ENCODE measurements at places on chromosomes 2 and 18.

DNA sequence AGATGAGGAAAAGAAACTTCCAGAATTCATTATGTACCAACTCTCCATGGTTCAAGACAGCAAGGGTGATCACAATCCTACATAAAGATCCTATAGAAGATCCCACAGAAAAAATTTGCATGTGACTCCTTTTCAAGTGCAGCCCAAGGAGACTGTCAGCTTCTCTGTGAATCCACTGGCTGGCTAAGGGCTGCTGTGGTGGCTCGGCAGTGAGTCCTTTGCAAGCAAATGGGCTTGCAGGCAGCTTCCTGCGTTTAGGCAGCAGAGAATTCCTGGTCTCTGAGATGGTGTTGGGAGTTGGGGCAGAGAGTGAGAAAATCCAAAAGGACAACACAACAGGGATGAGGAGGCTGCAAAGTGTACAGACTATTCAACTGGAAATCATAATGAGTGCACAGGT is 43.4 kb downstream of the NABP1 start:
- DNase-seq, result no peak

DNA sequence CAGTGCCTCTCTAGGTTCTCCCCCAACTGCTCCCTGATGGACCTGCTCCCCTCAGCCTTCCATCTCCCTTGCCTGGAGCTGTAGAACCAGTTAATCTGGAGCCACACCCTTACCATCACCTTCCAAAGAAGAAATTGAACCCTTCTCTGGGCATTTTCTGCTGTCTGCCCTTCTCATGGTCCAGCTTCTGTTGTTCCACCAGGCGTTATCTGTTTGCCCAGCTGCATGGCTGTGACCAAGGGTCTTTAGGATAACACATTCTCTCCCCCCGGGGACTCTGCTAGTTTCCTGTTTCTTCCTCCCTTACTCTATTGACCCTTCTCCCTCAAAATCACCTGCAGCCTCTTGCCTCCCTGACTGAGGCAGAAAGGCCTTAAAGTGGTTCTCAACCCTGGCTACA is 3.2 kb upstream of the ANKRD53 start:
- DNase-seq, result no peak

GRCh38 chr2:4995466-4995865 is 696.7 kb upstream of the SOX11 start:
- no peak for DNase-seq

- no peak for DNase-seq
Observed at GRCh38 chr2:221612161-221612560, 40.1 kb upstream of the EPHA4 start.

DNA sequence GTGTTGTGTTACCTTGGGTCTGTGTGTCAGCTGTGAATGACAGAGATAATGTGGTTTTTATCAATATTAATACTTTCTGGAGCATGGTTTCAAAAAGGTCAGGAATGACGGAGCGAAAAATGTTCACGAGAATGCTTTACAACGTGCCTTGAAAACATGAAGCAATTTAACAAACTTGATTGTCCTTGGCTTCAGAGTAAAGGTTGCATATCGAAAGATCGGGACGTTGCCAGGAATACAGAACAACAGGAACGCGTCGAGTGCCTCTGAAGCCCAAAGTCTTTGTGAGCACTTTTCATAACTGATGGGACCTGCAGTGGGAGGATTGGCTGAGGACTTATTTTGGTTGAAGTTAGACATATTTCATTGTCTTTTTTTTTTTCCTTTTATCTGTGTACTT is 206.1 kb downstream of the ZNF407 start:
- DNase-seq, result no peak

DNA sequence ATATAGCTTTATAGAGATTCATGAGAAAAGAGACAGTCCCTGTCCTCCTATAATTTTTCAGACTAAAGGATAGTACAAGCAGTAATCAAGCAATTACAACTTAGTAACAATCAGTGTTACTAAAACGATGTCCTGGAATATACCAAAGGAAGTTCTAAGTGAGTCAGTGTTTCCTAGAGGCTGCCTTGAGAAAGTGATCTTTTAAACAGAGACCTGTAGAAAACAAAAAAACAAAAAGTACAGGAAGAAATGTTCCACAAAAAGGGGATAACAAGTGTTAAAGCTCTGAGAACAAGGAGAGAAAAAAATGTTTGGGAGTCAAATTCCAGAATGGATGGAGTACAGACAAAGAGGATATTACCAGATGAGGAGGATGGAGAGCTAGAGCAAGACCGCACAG is 556.4 kb downstream of the ERBB4 start:
- no peak for DNase-seq

DNA sequence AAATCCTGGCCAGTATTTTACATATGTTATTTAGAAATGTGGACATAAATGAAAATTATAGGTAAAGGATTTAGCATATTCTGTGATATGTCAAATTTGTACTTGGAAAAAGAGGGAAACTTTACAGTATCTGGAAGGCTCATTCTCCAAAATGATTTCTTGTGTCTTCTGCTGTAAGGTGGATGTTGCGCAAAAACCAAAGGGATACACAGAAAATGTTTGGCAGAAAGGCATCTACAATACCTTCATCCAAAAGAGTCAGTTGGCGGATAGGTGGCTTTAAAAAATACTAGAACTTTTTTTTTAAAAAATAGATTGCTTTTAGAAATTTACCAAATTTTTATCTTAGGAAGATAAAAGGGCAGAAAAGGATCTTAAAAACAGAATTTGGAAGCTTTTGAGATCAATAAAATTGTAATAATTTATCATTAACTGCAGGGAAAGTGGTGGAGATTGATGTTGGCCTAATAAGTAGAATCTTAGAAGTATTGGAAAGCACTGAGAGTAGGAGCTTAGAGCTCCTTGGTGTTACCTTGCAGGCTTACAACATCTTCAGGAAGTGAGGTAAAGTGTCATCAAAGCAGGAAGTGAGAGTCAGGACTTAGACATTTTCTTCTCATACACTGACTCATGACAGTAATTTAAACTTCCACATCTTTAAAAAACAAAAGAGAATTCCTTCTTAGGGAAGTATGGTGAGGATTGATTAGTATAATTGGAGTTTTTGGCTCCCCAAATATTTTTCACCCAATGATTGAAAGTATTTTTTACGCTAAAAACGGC is 2.1 kb downstream of the NABP1 start:
- peak; percentile 92 for DNase-seq

DNA sequence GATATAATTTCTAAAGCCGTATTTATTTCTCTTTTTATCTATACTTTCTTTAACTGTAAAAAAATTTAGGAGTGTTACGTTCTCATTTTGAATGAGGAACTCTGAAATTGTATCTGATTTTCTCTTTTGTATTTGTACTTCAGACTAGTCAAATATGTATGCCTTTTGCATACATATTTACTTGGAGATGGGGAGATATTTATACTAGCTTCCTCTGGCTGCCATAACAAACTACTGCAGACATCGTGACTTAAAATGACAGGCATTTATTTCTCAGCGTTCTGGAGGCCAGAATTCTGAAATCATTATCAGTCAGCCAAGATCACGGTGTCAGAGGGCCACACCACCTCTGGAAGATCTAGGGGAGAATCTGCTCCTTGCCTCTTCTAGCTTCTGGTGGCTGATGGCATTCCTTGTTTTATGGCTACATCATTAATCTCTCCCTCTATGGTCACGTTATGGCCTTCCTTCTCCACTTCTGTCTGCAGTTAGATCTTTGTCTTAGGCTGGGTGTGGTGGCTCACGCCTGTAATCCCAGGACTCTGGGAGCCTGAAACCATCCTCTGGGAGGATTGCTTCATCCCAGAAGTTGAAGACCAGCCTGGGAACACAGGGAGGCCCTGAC is 8.2 kb downstream of the LCLAT1 start:
- no peak for DNase-seq

DNA sequence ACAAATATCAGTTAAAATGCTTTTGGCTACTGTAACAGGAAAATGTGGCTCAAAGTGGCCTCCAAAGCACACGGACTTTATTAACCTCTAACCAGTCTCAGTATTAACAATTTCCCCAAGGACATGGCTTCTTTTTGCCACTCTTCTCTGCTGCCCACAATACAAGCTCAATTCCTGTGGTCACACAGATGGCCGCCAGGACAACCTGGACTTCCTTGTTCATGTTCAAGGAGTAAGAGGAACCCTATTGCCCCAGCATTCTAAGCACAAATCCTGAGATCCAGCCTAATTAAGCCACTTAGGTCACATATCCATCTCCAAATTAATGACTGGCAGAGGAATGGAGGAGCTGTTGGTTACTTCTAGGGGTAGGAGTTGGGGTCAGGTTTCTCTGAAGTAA is 38.2 kb downstream of the AOX1 start:
- DNase-seq, result no peak

DNA sequence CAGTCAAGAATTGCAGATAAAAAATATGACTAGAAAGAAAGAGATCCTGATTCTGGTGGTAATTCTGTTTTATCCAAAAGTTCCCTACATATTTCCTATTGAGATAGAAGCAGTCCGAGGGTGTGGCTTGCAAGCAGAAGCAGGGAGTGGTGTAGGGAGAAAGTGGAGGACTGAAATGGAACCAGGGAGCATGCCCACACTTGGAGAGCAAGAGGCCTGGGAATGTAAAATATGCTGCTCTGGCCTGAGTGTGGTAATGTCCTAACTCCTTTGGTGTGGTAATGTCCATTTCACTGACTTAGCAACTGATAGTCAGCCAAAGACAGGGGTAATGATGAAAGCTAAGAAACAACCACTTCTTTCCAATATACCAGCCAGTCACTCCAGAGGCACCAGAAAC is 30.1 kb upstream of the FMNL2 start:
- DNase-seq, result no peak

DNA sequence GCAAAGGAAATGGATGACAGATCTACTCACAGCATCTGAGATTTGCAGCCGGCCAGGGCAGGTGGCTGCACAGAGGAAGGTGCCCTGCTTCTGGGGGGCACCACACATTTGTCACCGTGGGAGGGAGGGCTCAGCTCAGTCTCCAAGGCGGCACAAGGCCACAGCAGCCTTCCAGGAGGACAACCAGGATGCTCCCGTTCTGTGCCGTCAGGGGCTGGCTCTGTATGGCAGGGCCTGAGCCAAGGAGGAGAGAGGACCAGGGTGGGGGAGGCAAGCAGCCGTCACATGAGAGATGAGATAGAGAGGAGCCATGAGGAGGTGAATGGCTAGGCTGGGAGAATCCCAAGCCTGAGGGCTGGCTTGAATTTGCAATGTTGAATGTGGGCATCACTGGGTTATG is 4.6 kb upstream of the BOK start:
- DNase-seq, result no peak

- no peak for DNase-seq
Observed at GRCh38 chr18:27794181-27794926, 382.6 kb downstream of the CDH2 start.

DNA sequence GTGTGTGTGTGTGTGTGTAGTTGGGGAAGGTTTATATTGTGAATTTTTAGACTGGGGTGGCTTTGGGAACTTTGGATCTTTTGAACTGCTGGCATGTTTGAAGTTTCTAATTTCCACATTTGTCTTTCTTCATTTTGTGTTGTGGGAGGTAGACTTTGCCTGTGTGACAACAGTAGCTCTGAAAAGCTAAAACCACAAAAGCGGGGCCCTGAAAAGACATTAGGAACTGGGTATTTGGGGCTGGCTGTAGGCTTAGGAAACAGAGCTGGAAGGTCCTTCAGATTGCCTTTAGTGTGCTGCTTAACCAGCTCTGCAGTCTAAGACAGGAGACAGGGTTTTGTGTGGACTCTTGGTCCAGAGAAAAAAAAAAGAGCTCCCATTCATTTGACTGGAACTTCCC is 27.2 kb upstream of the DOCK10 start:
- DNase-seq, result no peak

- no peak for DNase-seq
Observed at GRCh38 chr18:52667463-52668065, 327.6 kb downstream of the DCC start.

GRCh38 chr2:65350651-65351056 is 81.7 kb downstream of the SPRED2 start:
- DNase-seq, result no peak

GRCh38 chr2:26769089-26769761 is 5.1 kb downstream of the SLC35F6 start:
- DNase-seq, result peak; percentile 76

DNA sequence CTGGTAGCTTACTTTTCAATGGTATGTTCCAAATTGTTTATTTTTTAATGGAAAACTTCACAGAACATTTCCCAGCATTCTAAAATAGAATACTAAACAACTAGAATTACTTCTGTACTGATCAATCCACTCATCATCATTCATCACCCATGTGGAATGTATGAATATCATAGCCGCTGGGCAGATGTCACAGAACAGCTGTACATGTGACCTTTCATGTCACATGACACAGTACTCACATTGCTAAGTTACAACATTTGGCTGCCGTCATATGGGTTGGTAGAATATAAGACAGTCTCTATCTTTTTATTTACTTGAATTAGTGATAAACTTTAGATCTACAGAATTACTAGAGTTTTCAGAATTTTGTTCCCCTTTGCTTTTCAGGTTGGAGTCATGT is 387.6 kb downstream of the ZEB2 start:
- DNase-seq, result no peak

GRCh38 chr18:77560341-77560992 is 310.8 kb downstream of the GALR1 start:
- no peak for DNase-seq

GRCh38 chr18:28468901-28469300 is 292.0 kb upstream of the CDH2 start:
- no peak for DNase-seq

- peak; percentile 19 for DNase-seq
Observed at GRCh38 chr18:11322006-11322405, 172.6 kb upstream of the PIEZO2 start.

DNA sequence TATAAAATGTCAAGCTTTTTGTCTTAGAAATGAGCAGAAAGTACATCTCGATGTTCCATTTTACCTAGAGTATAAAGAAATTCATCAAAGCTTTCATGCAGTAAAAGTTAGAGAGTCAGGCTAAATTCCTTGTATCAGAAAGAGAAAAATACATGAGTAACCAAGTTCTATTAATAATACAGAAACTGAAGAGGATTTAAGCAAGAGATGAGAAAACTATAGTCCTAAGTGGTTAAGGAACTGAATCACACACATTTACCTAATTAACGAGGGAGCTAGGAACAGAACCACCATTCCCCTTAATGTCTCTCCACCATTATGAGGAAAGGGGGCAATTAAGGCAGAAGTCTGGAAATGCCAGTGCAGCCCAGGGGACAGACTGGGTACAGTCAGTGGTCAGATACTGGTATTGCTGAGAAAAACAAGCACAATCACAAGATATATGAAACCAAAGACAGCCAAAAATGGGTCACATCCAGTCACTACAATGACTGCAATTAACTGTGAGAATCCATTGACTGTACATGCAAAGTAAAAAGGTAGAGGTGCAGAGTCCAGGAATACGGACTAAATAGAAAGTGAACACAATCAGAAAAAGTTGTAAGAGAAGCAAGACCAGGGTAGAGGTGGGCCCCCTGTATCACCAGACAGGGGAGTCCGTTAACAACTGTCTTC is 23.9 kb downstream of the MAP4K3 start:
- no peak for DNase-seq

- no peak for DNase-seq
Observed at GRCh38 chr2:206324869-206325268, 50.4 kb downstream of the ZDBF2 start.

- DNase-seq, result peak; percentile 68
Observed at GRCh38 chr2:223580951-223581350, 21.2 kb downstream of the SCG2 start.

GRCh38 chr2:86562485-86562921 is 740 bp downstream of the CHMP3 start:
- DNase-seq, result no peak
